ENCODE measurements at places on chromosomes 11 and 22.

GRCh38 chr11:34478845-34479663, 34.5 kb downstream of the ELF5 start:
- DNase-seq = no peak

DNA sequence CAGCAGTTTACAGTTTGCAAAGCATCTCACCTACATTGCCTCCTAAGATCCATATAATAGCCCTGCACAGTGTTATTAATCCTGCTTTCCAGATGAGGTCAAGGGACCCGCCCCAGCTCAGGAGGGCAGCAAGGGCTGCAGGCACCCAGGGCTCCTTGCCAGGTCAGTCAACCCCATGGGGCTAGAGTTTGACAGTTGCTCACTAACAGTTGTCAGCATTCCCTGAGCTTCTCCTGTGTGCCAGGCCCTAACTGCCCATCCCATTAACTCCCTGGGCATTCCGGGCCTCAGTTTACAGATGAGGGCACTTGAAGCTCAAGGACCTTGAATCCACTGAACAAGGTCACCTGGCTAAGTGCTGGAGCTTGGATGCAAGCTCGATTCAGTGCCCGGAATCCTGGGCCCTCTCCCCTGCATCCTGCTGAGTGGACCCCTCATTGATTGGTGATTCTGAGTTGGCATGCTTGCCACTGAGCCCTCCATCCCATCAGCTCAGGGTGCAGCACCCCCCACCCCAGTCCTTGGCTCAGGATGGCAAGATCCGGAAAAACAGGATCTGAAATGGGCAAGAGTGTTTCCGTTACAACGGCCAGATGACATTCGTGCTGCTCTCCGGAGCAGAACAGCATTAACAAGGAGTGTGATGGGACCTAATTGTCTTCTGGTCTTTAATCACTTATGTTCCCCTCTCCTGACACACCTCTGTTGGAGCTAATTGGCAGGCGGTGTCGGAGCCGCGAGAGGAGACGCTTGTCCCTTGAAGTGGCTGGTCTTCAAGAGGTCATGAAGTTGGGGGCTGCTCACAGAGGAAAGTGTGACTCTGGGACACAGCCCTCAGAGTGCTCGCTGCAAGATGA, 87.4 kb upstream of the SHISAL1 start:
- DNase-seq = no peak

DNA sequence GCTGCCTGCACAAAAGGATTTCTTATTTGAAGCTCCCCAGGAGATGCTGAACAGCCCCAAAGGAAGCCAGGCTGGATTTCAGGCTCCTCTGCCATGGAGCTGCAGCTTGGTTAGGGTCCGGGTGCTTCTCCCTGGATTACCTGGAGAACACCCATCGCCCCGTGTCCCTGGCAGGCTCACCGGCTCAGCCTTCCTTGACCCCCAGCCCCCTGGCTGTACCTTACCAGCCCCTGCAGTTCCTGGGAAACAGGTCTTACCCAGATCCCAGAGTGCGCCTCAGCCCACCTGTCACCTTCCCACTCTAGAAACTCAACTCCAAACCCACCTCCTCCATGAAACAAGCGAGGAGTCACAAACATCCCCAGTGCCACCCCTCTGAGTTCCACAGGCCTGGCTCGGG, 45.3 kb upstream of the CD5 start:
- no peak for DNase-seq

GRCh38 chr22:18111759-18112330, 1.2 kb downstream of the TUBA8 start:
- no peak for DNase-seq

DNA sequence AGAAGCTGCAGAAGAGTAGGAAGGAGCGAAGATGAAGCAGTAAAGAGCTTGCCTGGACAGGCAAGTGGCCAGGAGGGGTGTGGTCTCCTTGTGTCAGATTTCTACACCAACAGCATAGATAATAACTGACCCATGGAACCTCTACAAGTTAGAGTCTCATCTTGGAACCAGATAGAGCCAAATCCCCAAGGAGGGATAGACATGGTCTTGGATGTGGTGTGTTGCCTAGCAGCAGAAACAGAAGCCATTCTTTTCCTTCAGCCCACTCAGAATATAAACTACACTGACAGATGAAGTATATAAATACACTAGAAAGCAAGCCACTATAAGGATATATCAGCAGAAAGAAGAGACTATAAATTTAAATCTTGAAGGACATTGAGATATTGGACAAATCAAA, 4.3 kb upstream of the CARD16 start:
- no peak for DNase-seq

- no peak for DNase-seq
Measured at GRCh38 chr22:43308060-43308830, 34.9 kb downstream of the SCUBE1 start.

- no peak for DNase-seq
Measured at GRCh38 chr11:36008584-36008983, 64.7 kb downstream of the LDLRAD3 start.

- DNase-seq = no peak
Measured at GRCh38 chr22:45469281-45470073, 33.2 kb upstream of the FBLN1 start.

DNA sequence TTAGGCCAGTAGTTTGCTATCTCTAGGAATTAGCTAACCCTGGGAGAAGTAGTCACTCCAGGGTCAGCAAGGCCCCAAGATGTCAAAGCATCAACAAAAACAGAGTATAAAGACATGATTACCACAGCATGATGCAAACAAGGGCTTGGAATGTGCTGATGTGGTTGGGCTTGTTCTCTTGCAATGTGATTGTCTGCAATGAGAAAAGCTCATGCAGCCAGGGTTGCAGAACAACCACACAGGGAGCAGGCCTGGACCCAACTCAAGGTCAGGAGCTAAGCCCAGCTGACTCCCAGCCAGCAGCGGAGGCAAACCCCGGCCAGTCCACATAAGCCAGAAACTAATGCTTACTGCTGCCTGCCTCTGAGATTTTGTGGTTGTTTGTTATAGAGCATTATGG, 132.4 kb upstream of the ZC3H12C start:
- DNase-seq = no peak

DNA sequence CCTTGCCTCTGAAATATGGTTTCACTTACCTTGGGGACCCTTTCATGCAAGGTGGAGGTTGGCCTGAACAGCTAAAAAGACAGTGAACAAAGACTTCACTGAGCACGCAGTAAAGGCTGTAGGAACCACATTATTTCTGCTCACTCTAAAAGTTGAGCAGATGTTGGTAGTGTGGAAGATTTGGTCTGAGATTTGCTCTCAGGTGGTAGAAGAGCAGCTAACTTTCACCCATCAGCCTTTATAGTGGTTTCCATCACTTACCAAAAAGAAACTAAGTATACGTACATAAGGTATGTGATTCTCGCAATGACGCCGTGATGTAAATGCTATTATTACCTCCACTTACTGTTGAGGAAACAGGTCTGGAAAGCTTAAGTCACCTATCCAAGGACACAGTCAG, 47.3 kb downstream of the PRR5L start:
- no peak for DNase-seq

GRCh38 chr22:36900225-36900624, 13.2 kb upstream of the CSF2RB start:
- DNase-seq = no peak

- no peak for DNase-seq
Measured at GRCh38 chr11:126640186-126640585, 284.7 kb downstream of the ST3GAL4 start.

GRCh38 chr11:118621071-118621783, 13.8 kb downstream of the PHLDB1 start:
- no peak for DNase-seq

- DNase-seq = no peak
Measured at GRCh38 chr11:44404736-44405395, 94.9 kb upstream of the ALX4 start.

GRCh38 chr22:44884968-44885805, 124.6 kb downstream of the PHF21B start:
- no peak for DNase-seq

DNA sequence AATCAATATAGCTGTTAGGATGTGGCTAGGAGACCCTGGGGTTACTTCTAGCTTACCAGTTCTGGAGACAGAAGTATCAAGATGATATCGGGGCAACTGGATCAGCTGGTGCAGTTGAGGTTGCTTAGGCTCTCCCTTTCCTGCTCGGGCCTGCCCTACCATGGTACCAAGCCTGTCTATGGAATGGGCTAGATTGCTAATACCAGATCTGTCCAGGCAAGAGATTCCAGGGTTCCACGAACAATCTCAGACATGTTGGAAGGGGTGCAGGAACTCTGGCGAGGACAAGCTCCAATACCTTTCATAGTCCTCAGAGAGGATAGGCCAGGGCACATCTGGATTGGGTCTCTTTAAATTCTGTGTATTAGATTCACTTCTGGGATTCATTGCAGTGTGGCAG, 53.8 kb downstream of the ADM start:
- no peak for DNase-seq

- no peak for DNase-seq
Measured at GRCh38 chr11:119566319-119566718, 143.3 kb upstream of the THY1 start.

DNA sequence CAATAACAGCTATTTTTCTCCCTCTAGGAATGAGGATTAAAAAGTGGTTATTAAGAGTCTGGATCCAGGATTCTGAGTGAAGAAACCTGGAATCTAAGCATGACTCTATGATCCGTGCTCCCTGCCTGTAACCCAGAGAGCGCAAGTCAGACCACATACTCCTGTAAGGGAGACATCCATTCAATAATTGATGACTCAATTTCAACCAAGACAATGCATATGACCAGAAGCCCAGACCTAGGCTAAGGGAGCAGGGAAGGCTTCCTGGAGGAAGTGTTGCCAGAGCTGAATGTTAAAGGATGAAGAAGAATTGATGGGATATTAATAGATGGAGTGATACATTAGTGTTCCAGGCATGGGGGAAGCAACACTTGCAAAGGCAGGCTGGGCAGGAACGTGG, 13.8 kb upstream of the PAMR1 start:
- DNase-seq = no peak

GRCh38 chr11:112762707-112763090, 198.5 kb upstream of the NCAM1 start:
- no peak for DNase-seq

DNA sequence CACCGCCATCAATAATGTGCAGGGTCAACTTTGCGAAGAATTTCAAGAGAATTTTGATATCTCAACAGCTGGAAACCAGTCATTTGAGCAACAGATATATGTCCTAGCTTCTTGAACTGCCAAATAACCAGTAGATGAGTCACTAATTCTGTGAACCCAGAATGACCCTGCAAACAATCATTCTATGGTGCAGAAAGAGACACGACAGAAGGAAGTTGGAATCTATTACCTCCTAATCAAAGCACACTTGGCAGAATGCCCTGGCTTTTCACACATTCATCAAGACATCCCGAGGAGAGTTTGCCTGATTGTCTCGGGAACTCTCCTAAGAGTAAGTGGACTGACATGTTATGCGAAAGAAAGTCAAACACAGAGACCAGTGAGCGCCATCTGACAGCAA, 621.1 kb downstream of the OPCML start:
- DNase-seq = no peak

GRCh38 chr11:131645237-131645636, 274.8 kb downstream of the NTM start:
- DNase-seq = no peak

DNA sequence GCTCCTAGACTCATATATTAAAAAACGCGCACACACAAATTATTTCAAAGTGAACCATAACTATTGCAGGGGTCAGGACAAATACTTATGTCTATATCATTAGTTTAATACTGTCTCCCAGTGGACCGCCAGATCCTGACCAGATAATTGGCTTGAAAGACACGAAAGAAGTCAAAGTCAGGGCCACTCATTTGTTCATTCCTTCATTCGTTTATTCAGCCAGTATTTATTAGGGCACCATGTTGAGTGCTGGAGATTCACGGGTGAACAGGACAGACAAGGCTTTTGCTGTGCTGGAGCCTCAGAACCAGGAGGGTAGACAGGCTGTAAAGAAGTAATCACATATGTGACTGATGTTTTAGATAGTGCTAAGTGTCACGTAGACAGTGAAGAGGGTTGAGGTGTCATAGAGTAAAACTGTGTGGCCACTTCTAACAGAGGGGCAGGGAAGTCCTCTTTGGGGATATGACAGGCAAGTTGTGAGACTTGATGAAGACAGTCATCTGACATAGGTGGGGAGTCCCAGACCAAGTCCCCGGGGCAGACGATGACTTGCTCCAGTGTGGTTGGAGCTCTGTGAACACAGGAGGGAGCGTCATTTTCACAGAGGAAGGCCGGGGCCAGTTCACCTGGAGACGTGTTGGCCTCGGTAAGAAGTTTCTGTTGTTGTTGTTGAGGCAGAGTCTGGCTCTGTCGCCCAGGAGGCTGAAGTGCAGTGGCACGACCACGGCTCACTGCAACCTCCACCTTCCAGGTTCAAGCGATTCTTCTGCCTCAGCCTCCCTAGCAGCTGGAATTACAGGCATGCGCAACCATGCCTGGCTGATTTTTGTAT, 25.9 kb downstream of the RBX1 start:
- no peak for DNase-seq

- no peak for DNase-seq
Measured at GRCh38 chr22:25629613-25630012, 65.1 kb downstream of the GRK3 start.

DNA sequence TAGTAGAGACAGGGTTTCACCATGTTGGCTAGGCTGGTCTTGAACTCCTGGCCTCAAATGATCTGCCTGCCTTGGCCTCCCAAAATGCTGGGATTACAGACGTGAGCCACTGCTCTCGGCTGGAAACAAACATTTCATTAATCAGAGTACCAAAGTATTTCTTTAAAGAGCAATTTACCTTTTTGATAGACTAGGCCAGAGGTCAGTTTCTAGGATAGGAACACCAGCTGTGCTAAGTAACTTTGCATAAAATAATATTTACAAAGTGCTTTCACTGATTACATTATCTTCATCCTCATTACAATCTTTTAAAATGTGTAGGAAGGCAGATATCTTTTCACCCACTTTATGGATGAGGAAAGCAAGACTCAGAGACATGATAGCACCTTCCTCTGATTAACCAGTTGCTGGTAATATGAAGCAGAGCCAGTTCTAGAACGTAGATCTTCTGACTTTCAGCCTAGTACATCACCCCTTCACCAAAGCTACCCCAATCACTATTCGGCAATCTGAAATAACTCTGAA, 355.2 kb downstream of the SOX6 start:
- DNase-seq = no peak

DNA sequence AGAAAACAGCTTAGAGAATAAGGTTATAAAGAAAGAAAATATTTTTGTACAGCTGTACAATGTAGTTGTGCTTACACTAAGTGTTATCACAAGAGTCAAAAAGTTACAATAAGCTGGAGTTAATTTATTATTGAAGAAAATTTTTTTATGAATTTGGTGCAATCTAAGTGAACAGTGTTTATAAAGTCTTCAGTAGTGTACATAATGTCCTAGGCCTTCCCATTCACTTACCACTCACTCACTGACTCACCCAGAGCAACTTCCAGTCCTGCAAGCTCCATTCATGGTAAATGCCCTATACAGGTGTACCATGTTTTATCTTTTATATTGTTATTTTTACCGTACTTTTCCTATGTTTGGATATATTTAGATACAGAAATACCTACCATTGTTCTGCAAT, 34.7 kb downstream of the GDPD4 start:
- no peak for DNase-seq

- no peak for DNase-seq
Measured at GRCh38 chr11:119780222-119780953, 51.4 kb upstream of the NECTIN1 start.

- DNase-seq = no peak
Measured at GRCh38 chr11:65653229-65654225, 9.2 kb downstream of the RELA start.

All from stimulated activated CD4-positive, alpha-beta T cell treated with anti-CD3 and anti-CD28 coated beads, Interleukin-1b, Interleukin-23, amount 100 ng/mL, for 1 hour (primary cell).